T-helper 9 cell (primary cell): ENCODE measurements at places on chromosomes 4 and X.

DNA sequence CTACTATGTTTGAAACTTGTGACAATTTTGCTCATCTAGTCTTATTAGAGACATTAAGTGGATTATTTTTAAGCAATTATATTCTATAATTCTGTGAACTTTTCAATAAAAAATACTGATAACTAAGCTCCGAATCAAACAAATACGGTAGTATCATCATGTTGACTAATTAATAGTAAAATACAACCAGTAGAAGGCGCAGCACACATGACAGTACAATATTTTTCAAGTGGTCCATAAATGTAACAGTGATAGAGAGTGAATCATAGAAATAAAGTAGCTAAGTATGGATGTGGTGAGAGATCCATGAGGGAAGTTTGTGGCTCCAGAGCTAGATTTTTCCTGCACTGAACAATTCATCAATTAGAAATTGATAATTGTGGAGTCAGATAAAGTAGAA is 666.2 kb downstream of the KCTD8 start:
- DNase-seq, result no peak

- no peak for DNase-seq
Observed at GRCh38 chrX:17298564-17298963, 76.4 kb upstream of the NHS start.

GRCh38 chrX:147875866-147876596 is 35.7 kb upstream of the FMR1 start:
- no peak for DNase-seq

GRCh38 chrX:72569786-72570185 is 2.9 kb downstream of the HDAC8 start:
- no peak for DNase-seq

DNA sequence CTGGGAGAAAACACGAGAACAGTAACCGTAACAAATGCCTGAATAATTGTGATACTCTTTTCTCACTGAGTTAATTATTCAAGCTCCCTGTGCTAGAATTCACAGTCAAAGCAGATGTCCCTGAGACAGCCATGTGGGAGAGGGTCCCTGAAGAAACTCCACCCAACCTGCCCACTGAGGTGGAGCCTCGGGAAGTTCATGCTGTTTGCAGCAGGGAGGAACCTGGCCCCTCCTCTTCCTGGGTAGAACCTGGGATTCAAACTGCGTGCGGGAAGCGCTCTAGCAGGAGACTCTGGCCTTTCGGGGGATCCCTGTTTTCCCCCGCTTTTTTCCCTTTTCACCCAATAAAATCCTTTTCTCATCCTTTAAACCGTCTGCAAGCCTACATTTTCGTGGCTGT is 20.2 kb upstream of the RHOH start:
- DNase-seq, result no peak

- DNase-seq, result no peak
Observed at GRCh38 chr4:77007358-77008230, 58.0 kb downstream of the SEPTIN11 start.

DNA sequence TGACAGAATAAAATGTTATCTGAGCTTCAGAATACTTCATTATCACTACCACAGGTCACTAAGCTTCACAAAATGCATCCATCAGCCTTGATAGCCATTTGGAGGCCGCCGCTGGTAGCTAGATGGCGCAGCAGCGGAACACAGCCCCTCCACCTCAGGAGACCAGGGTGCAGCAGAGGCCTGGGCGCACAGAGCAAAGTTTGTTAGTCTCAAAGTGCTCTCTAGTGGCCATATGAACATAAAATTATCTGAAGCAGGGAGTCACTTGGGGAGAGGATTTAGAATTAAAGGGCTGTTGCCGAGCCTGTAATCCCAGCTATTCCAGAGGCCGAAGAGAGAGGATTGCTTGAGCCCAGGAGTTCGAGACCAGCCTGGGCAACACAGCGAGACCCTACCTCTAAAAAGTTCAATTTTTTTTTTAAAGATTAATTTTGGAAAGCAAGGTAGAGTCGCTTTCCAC is 8.1 kb upstream of the DCTD start:
- peak; percentile 29 for DNase-seq

GRCh38 chr4:36775544-36775943 is 469.0 kb upstream of the NWD2 start:
- DNase-seq, result no peak

DNA sequence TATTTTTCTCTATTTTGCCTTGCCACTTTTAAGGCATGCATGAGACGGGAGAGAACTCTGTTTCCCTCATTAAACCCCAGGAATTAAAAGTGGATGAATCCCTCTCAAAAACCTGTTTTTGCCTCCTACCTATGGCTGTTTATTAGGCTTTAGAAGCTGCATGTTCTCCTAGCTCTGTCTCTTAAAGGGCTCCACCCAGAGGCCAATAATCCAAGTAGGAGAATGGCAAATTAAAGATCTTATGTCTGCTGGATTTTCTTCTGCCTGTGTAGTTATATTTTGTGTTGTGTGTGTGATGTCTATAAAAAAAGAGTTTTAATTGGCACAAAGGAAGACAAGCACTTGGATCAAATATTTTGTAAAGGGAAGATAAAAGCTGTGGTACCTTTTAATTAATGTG is 32.4 kb downstream of the MAGEC1 start:
- no peak for DNase-seq

DNA sequence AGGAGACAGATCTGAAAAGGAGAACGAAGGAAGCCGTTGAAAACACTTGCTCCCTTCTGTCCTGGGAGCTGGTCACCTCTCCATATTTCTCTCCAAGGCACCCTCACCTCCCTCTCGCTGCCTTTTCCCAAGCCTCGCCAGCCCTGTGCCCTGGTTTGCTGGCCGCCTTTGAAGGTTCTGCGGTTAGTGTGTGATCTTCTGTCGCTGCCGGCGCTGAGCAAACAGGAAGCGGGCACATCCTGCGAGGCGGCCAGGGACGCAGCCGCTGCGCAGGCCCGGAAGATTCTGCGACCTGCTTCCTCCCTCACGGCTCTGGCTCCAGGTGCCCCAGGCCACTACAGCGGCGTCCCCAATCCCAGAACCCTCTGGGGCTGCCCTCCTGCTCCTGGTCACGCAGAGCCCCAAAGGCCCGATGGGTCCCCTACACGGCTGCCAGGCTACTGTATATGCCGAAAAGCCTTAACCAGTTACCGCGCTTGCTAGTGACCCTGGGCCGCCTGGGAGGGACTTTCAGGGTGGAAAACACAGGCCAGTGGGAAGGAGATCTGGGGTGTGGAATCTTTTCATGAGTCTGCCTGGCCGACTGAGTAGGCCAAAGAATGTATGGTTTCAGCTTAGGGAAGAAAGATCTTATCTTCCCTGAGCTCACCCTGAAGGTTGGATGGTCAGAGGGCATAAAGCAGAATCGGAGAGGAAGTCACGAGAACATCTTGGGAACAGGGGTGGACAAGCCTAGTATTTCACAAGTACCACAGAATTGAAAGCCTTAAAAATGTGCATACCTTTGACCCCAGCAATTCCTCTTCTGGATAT is 2.3 kb upstream of the SASH3 start:
- peak; percentile 69 for DNase-seq

DNA sequence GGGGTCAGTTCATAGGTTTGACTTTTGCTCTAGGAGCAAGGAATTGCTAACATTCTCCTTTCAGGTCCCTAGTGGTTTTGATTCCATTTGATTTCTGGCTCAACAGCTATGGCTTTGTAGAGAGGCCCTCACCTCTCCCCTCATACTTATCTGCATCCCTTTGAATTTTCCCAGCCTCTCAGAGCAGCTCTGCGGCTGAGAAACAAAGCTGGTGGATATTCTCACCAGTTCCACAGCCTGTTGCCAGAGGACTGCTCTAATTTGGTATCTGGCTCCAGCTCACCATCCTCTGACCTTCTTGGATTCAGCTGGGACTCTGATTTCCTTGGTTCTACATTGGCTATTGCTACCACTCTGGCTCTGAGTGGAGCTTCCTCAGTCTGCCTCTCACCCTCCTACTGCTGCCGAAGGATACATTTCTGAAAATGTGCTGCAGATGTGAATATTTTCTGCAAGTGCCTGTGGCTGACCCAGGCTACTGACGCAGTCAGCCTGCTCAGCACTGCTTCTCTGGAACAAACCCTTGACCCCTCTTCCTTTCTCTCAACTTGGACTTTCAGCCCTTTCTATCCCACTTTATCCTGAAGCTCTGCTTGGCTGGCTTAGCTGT is 110.9 kb upstream of the ENPEP start:
- DNase-seq, result no peak
